Stomach (tissue), 19 donors: ENCODE measurements at places on chromosomes 7 and 10. TPM values are rescaled to one million over a fixed set of nuclear protein-coding genes. Genes with fewer than 3 reads are reported as not detected.

Gene TLX1
- not detected for polyA plus RNA-seq

Gene SYCE1
- polyA plus RNA-seq: 0.45 TPM

Gene PILRA
- polyA plus RNA-seq: 1.4 TPM

Gene SLC26A3
- polyA plus RNA-seq: 2.1 TPM

Gene NKX1-2
- polyA plus RNA-seq: not detected

Gene CYP3A5
- 26.3 TPM for polyA plus RNA-seq

Gene PPP1R17
- not detected for polyA plus RNA-seq

Gene COL17A1
- 50.7 TPM for polyA plus RNA-seq

Gene PIP
- polyA plus RNA-seq: 0.45 TPM

Gene GIMAP4
- polyA plus RNA-seq: 12.2 TPM

Gene PDK4
- 93.5 TPM for polyA plus RNA-seq

GRCh38 chr7:27197137-27198042, 2.5 kb downstream of the HOXA13 start:
- DNase-seq: no peak

DNA sequence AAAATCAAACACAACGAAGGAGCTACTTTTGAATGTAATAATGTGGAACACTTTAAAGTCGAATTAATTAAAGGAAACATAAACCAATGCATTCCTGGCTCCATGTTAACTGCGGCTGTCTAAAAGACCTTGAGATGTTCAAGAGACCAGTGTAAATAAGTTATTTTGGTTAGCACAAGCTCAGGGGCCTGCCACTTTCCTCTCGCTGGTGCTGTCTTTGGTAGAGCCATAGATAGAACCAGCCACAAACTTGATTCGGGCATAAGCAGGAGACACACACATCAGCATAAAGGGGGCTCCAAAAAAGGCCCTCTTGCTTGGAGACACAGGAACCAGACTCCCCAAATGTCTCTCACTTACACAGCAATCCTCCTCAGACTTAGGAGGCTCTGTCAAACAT, 121.6 kb upstream of the TBX20 start:
- no peak for DNase-seq

DNA sequence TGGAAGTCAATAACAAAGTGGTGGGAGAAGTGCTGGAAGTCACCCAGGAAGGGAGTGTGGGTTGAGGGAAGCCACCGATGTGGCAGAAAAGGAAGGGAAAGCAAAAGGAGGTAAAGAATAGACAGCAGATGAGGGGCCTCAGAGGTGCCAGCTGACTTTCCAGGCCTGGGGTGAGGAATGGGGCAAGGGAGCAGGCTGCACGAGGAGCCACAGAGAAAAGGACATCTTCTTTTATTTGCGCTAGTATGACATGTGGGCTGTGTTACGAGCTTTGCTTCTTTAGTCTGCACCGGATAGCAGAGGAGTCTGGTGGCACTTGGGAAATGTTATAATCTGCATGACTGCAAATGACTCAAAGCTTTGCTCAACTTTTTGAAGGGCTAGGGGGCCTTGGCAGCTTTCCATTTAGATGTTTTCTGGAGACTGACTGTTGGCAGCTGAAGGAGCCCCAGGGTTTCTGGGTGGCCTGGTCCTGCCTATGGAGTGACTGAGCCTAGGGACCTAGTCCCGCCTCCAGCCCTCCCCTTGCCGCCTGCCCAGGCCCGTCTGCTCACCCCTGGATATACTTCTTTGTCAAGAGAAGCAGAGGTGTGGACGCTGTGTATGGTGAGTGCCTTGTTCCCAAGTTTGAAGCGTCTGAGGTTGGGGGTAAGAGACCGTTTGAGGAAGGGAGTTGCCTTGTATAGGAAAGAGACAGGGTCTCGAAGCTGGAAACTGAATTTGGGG, 5.1 kb downstream of the PRXL2A start:
- DNase-seq: peak; percentile 71

DNA sequence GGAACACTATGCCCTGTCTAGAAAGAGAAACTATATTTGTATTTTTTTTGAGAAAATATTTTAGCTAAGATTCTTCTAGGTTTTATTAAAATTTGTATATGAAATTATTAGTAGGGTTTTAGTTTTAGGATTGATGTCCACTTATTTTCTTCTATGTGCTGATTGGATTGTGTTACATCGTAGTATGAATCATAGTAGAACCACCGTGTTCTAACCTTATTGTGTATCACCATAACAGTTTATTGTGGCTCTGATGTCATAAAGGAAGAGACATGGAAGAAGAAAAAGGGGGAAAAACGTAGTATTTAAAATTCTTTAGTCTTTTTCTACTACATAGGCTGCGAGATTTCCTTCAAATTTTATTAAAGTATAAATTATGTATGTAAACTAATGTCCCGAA, 1.9 kb downstream of the AGBL3 start:
- no peak for DNase-seq

DNA sequence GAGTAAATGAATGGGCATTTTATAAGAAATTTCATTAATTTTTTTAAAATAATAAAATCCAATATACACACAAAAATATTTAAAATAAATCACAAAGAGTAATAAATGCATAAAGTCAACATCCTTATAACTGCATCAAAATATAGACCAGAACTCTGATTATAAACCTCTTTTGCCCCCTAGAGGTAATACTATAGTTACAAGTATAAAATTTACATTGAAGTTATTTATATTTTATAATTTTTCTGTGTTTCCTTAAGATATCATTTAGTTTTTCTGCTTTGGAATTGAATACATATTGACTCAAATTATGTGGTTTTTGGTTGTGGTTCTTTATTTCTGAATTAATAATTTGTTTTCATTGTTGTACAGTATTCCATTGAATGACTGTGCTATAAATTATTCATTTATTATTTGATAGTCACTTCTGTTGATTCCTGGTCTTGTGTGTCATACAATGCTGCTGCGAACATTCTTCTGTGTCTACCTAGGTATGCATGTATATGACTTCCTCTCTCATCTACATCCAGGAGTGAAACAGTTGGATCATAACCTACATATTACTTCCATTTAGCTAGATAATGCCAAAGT, 673.6 kb downstream of the IPMK start:
- DNase-seq: no peak

DNA sequence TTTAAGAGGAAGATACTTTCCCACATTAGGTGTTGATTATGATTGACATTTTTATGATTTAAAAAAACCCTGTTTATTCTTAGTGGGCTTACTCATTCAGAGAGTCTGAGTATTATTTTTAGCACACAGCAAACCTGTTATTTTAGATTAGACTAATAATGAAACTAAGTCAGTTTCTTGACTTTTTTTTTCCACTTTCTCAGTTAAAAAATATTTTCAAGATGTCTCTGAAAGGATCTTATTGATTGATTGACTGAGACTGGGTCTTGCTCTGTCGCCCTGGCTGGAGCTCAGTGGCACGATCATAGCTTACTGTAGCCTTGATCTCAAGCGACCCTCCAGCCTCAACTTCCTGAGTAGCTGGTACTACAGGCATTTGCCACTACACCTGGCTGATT, 20.4 kb upstream of the INPP5F start:
- DNase-seq: no peak

DNA sequence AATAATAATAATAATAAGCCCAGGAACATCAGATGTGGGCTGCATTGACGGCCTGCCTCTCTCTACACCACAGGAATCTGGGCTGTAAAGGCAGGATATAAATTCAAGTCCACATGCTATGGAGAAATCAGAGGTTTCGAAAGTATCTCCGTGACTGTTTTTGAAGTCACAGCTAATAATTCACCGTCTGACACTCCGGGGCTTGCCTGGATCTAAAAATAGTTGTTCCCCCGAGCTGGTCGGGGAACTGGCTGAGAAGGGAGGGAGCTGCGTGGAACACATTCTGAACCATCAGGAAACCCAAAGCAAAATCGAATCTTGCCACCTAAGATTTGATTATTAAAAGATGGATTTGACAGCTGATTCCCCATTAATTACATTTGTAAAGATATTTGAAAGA, 35.4 kb downstream of the KLF6 start:
- DNase-seq: no peak

DNA sequence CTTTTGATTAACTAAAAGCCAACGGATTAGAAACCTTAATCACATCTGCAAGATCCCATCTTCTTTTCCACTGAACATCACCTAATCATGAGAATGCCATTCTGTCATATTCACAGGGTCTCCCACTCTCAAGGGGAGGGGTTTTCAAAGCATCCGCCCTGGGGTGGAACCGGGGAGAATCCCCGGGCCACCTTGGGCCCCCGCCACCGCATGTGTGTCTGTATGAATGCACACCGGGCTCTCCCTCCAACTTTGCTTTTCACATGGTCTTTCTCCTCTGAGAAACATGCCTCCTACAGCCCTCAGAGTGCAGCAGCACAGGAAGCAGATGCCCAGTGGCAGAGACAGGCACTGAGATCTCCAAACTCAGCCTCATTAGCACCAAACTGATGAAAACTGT, 233.2 kb upstream of the PPP2R2D start:
- DNase-seq: no peak

DNA sequence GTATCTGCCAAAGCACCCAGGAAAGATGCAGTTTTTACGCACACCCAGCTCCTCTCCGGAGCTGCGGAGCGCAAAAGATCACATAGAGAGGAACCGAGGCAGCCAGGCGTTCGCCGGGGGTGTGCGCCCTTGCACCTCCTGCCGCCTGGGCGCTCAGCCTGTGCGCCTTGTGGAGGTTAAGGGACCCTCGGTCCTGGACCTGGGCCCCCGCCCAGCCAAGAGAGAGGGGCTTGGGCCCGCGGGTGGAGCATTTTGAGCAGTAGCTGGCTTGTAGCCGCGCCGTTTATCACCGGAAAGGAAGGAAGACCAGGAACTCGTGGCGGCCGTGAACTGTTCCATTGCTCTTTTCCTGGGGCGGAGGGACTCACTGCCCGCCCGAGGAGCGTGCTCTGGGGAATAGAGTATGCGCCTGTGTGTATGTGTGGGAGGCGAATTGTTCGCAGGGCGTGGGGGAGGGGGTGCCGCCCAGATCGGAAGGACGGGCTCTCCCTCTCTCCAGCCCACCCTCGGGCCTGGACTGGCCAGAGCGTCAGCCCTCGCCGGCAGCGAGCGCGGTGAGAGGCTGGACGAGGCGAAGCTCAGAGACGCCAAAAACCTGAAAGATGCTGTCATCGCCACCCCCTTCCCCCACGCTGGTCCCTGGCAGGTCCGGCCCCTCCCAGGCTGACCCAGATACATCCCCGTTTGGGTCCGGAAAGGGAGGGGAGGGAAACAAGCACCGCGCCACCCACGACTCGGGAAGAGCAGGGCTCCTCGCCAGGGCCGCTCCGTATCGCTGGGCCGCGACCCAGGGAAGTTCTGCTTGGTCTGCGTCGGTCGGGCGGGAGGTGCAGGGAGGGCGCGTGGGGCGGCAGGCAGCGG, 1.2 kb upstream of the WNT2 start:
- no peak for DNase-seq

DNA sequence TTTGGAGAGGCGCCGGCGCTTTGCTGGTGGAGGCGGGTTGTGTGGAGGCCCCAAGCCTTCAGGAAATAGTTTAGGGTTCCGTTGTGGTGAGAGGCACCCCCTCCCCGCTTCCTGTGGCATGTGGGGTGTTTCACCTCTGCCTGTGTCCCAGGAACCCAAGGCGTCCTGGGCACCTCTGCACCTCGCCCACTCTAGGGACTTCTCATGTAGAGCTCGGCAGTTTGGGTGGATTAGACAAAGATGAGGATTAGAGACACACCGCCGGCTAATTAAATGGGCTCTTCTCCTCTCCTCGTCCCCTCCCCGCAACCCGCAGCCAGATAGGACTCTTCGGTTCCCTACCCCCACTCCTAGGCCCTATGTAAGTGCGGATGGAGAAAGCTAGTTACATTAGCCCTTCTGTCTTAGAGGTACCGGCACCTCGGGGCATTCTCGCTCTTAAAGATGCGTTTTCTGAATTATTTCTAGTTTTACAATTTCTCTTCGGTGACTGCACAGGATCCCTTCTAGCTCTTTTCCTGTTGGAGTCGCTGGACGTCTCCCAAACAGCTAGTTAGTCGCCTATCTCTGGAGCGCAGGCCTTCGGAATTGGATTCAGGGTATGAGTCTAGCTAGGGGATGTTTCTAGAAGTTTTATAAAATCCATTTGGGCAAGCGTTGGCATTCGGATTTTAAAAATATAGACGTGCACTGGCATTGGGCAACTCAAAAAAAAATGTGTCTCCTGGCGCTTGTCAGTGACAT, 7.8 kb downstream of the PTF1A start:
- DNase-seq: no peak

GRCh38 chr10:29257784-29258135, 31.1 kb upstream of the LYZL1 start:
- no peak for DNase-seq

DNA sequence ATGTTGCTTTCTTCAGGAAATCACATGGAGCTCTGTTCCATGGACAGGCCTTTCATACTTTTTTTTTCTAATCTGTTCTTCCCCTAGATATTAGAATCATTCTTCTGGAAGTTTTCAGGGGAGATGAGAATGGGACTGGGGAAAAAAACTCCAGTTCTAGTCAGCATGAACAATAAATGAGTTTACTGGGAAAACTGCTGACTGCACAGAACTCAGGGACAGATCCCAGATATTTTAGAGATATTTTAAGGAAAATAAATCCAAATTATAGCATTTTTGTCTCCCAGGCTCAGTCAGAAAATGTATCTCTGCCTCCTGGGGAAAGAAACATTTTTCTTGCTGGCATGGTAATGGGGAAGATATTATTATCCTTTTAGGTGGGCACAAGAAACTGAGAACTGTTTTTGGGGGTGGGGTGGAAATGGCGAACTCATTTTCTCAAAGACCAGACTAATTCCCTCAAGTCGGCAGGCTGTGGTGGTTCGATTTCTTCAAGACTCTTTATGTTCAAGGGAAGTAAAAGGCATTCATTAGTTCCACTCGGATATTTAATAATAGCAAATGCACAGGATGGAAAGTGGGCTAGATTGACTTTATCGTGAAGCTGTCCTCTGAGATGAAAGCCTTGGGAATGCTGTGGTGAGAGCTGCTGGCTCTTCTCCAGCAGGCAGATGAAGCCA, 157.5 kb downstream of the ADRA2A start:
- no peak for DNase-seq

DNA sequence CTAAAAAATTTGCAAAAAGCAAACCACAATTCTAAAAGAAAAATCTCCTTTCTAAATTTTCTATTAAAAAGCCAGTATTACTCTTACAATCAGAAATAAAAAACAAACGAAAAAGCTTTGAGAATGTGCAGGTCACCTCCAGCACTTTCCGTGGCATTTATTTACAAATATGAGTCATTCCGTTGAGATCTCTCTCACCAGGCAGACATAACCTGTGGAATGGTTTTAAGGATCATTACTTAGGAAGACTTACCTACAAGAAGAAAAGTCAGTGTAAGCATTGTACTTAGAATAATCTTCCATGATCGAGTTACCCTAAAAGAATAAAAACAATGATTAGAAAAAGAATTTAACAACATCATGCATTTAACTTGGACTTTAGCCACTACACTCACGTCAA, 3.3 kb downstream of the SUN3 start:
- DNase-seq: no peak

- peak; percentile 83 for DNase-seq
These were observed 35.2 kb downstream of the FAM53B start for GRCh38 chr10:124708922-124709520.

GRCh38 chr7:39950473-39951225, 593 bp downstream of the CDK13 start:
- peak; percentile 79 for DNase-seq

DNA sequence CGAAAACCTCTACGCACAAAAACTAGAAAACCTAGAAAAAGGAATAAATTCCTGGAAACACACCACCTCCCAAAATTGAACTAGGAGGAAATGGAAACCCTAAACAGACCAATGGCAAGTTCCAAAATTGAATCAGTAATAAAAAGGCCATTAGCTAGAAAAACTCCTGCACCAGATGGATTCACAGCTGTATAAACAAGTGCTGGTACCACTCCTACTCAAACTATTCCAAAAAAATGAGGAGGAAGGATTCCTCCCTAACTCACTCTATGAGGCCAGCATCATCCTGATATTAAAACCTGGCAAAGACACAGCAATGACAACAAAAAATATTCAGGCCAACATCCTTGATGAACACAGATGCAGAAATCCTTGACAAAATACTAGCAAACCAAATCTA, 228.2 kb downstream of the CHRM2 start:
- no peak for DNase-seq
